ENCODE measurements at places on chromosomes 13 and 19. TPM values are rescaled to one million over a fixed set of nuclear protein-coding genes. Genes with fewer than 3 reads are reported as not detected.

DNA sequence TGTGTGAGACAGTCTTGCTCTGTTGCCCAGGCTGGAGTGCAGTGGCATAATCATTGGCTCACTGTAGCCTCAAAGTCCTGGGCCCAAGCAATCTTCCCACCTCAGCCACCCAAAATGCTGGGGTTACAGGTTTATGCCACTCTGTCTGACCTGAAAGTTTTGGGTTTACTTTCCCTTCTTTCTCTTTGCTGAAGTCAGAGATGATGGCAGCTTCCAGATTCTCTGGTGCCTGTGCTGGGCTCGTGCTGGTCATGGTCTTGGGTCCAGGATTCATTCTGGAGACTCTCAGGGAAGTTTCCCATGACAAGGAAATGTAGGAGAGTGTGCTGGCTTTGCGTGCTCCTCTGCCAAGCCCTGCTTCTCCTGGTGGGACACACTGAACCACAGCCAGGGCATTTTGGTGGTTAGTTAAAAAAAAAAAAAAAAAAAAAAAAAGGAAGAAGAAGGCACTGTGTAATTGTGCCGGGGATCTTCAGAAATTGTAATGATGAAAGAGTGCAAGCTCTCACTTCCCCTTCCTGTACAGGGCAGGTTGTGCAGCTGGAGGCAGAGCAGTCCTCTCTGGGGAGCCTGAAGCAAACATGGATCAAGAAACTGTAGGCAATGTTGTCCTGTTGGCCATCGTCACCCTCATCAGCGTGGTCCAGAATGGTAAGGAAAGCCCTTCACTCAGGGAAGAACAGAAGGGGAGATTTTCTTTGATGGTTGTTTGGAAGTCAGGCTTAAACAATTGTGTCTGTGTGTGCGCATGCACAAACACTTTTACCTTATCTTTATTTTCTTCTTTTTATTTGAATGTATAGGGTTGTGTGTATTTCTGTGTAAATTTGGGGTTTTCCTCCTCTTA lies at the start of gene ALOX5AP:
TSS of gene ALOX5AP (plus strand) at position 519 of the 847 bp plus-strand sequence. CDS start at position 582, 63 bp downstream.
- DNase-seq = no peak
- no peak within 1 kb of the TSS for H3K27ac ChIP-seq
- no peaks in the 10 kb centered on the region for H3K27me3 ChIP-seq
- no peaks in the 10 kb centered on the region for H3K36me3 ChIP-seq
- peak within 1 kb of the TSS; percentile 52 for H3K4me3 ChIP-seq
- peaks cover 14% of the 10 kb centered on the region for H3K4me1 ChIP-seq

GRCh38 chr19:19053508-19054314 lies 10.1 kb upstream of the SLC25A42 start:
- H3K27ac ChIP-seq = no peak overlapping the region
- no peaks in the 10 kb centered on the region for H3K27me3 ChIP-seq
- H3K36me3 ChIP-seq = peaks cover 12% of the 10 kb centered on the region
- H3K4me1 ChIP-seq = no peaks in the 10 kb centered on the region

GRCh38 chr19:14116525-14116917 lies 1.0 kb downstream of the PRKACA start:
- no peak for DNase-seq
- H3K36me3 ChIP-seq = no peaks in the 10 kb centered on the region
- H3K4me1 ChIP-seq = peaks cover 67% of the 10 kb centered on the region
- peak overlapping the region; percentile 90 for H3K27ac ChIP-seq
- no peaks in the 10 kb centered on the region for H3K27me3 ChIP-seq

Gene LYL1
- 10.6 TPM for total RNA-seq

DNA sequence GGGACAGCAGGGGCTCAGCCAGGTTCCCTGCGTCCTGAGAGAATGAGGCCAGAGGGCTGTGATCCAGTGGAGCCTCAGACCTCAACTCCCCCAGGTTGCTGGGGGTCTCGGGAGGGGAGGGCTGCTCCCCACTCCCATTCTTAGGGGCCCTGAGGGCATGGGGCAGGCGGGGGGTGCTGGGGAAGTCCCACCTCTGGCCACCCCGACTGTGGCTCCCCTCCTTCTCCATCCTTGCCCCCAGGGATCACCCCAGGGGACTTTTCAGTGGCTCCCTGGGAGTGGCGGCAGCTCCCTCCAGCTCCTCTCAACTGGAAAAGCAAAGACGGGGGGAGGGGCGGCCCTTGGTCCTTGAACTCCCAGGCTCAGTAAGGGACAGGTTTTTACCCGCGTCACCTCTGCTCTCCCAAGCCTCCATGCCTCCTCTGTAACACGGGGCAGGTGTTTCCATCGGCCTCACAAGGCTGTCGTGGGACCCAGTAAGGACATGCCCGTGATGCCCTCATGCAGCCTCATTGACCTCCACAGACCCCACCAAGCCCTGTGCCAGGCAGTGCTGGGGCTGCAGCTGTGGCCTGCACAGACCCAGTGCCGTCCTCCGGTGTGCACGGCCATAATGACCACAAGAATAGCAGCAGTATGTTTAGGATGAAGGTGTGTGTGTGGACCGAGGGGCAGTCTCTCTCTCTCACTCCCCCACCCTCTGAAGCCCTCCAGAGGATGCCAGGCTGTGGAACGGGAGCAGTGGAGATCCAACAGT lies 11.6 kb upstream of the TOMM40 start:
- H3K27me3 ChIP-seq = no peaks in the 10 kb centered on the region
- H3K36me3 ChIP-seq = peaks cover 29% of the 10 kb centered on the region

DNA sequence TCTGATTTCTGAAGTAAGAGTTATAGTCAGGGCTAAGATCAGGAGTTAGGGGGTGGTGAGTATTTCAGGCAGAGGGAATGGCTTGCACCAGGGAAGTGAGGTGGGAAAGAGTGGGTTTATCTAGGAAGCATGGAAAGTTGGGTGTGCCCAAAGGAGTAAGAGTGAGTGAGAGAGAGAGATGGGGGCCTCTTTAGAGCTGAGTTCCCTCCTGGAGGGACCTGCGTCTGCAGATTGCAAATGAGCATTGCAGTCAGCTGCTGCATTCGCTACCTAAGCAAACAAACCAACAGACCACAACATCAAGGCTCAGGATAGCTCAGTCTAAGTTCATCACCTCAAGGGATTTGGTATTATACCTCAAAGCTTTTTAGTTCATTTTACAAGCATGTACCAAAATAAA lies 405.8 kb downstream of the FGF9 start:
- H3K27ac ChIP-seq = no peak overlapping the region
- DNase-seq = no peak
- H3K27me3 ChIP-seq = no peaks in the 10 kb centered on the region
- no peak overlapping the region for H3K4me3 ChIP-seq
- no peaks in the 10 kb centered on the region for H3K4me1 ChIP-seq

GRCh38 chr19:4445963-4446703 lies 11.5 kb downstream of the UBXN6 start:
- H3K4me1 ChIP-seq = peaks cover 3% of the 10 kb centered on the region
- H3K27ac ChIP-seq = no peak overlapping the region

Gene MYH14
- 11.1 TPM for total RNA-seq

- no peak overlapping the region for H3K27ac ChIP-seq
- no peaks in the 10 kb centered on the region for H3K4me1 ChIP-seq
- no peaks in the 10 kb centered on the region for H3K27me3 ChIP-seq
- H3K4me3 ChIP-seq = no peak overlapping the region
- H3K36me3 ChIP-seq = no peaks in the 10 kb centered on the region
Measured at GRCh38 chr19:35346193-35347052, 1.3 kb upstream of the FFAR1 start.

- H3K4me3 ChIP-seq = no peak overlapping the region
- no peaks in the 10 kb centered on the region for H3K36me3 ChIP-seq
- DNase-seq = no peak
Measured at GRCh38 chr19:6811906-6812305, 39.4 kb downstream of the VAV1 start.

- no peak overlapping the region for H3K27ac ChIP-seq
- peaks cover 26% of the 10 kb centered on the region for H3K4me1 ChIP-seq
- no peaks in the 10 kb centered on the region for H3K27me3 ChIP-seq
- no peak overlapping the region for H3K4me3 ChIP-seq
- H3K36me3 ChIP-seq = no peaks in the 10 kb centered on the region
Measured at GRCh38 chr13:29441306-29441705, 154.2 kb downstream of the SLC7A1 start.

All from thoracic aorta (tissue), 2 donors.